ENCODE measurements at places on chromosomes 7 and 10. TPM values are rescaled to one million over a fixed set of nuclear protein-coding genes. Genes with fewer than 3 reads are reported as not detected.

Gene PRKG1
- total RNA-seq = 14.8 TPM

GRCh38 chr7:103391150-103391549 is 43.7 kb downstream of the PSMC2 start:
- H3K27me3 ChIP-seq = no peaks in the 10 kb centered on the region
- no peak overlapping the region for H3K4me3 ChIP-seq
- no peak overlapping the region for H3K27ac ChIP-seq
- no peak for DNase-seq
- no peaks in the 10 kb centered on the region for H3K4me1 ChIP-seq

Gene ZNF394
- total RNA-seq = 33.6 TPM

GRCh38 chr7:111030336-111030735 is 60.6 kb upstream of the LRRN3 start:
- H3K4me1 ChIP-seq = no peaks in the 10 kb centered on the region
- no peaks in the 10 kb centered on the region for H3K36me3 ChIP-seq
- no peaks in the 10 kb centered on the region for H3K27me3 ChIP-seq
- H3K27ac ChIP-seq = no peak overlapping the region

DNA sequence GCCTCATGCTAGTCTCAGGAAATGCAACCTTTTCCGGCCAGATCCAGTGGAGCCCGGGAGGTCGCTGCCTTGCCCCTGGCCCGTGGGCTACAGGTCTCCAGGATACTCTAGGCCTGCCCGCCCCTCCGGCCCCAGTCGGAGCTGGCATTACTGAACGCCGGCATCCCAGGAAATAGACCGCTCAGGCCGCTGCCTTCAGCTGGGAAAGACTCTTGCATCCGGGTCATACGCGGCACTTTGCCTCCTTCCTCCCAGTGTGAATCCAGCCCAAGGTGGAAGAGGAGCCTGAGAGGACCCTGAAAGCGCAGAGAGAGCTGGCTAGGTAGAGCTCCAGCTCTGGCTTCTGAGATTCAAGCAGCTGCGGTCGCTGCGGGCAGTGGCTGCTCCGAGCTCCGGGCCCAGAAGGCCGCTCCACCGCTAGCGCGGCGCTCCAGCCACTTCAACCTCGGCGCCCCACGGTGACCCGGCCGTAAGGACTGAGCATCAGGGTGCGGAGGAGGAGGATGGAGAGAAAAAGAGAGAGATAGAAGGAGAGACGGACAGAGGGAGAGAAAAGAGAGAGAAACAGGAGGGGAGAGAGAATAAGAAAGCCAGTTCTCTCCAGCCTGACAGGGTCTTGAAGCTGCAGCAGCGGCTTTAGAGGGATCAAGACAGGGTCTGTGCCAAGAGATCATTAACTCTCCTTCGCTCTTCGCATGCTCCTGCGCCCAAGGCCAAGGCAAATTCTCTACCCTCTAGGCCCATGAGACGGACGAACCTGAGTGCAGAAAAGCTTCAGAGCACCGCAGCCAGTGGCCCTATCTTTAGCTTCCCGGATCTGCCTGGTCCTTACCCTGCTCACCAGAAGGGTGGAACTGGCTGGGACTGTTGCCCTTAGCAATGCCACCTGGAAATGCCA is 1.8 kb upstream of the HOXA10 start:
- H3K4me3 ChIP-seq = peak overlapping the region; percentile 67
- peak overlapping the region; percentile 82 for H3K27ac ChIP-seq
- DNase-seq = no peak
- H3K27me3 ChIP-seq = no peaks in the 10 kb centered on the region
- no peaks in the 10 kb centered on the region for H3K36me3 ChIP-seq

- no peak overlapping the region for H3K27ac ChIP-seq
- H3K4me3 ChIP-seq = peak overlapping the region; percentile 83
- DNase-seq = no peak
- no peaks in the 10 kb centered on the region for H3K4me1 ChIP-seq
- H3K36me3 ChIP-seq = peaks cover 9% of the 10 kb centered on the region
- H3K27me3 ChIP-seq = no peaks in the 10 kb centered on the region
These were observed 1.5 kb downstream of the AKR1C3 start for GRCh38 chr10:5095687-5096086.
